ENCODE measurements at places on chromosomes 4 and X. TPM values are rescaled to one million over a fixed set of nuclear protein-coding genes. Genes with fewer than 3 reads are reported as not detected.

The MAGED2 gene
- 64.5 TPM for total RNA-seq

The CYBB gene
- 1.1 TPM for total RNA-seq

The VEGFC gene
- total RNA-seq: not detected

The C4orf50 gene
- 0.28 TPM for total RNA-seq

The KLKB1 gene
- 2.1 TPM for total RNA-seq

The SHISA3 gene
- not detected for total RNA-seq

Measured in T-cell (primary cell).